ENCODE measurements at places on chromosomes 11 and 22. TPM values are rescaled to one million over a fixed set of nuclear protein-coding genes. Genes with fewer than 3 reads are reported as not detected.

The LRRC56 gene
- 2.6 TPM for polyA plus RNA-seq

The CD59 gene
- 39.7 TPM for polyA plus RNA-seq

The RTN4RL2 gene
- 0.14 TPM for polyA plus RNA-seq

The USP2 gene
- not detected for polyA plus RNA-seq

The SAA4 gene
- not detected for polyA plus RNA-seq

The MYO18B gene
- not detected for polyA plus RNA-seq

The SLC36A4 gene
- 25.5 TPM for polyA plus RNA-seq

The ARHGAP1 gene
- polyA plus RNA-seq = 42.6 TPM

The GAL gene
- polyA plus RNA-seq = not detected

The KCNJ1 gene
- polyA plus RNA-seq = 0.30 TPM

The C11orf86 gene
- not detected for polyA plus RNA-seq

The LRRN4CL gene
- polyA plus RNA-seq = not detected

The APOBEC3A gene
- polyA plus RNA-seq = not detected

The PATL1 gene
- 6.0 TPM for polyA plus RNA-seq
